Natural killer cell treated with Interleukin-12 subunit alpha and Interleukin-12 subunit beta and Interleukin-15 and Interleukin-18, amount 100 ng/mL, for 72 hours (primary cell): ENCODE measurements at places on chromosomes 3 and 15.

DNA sequence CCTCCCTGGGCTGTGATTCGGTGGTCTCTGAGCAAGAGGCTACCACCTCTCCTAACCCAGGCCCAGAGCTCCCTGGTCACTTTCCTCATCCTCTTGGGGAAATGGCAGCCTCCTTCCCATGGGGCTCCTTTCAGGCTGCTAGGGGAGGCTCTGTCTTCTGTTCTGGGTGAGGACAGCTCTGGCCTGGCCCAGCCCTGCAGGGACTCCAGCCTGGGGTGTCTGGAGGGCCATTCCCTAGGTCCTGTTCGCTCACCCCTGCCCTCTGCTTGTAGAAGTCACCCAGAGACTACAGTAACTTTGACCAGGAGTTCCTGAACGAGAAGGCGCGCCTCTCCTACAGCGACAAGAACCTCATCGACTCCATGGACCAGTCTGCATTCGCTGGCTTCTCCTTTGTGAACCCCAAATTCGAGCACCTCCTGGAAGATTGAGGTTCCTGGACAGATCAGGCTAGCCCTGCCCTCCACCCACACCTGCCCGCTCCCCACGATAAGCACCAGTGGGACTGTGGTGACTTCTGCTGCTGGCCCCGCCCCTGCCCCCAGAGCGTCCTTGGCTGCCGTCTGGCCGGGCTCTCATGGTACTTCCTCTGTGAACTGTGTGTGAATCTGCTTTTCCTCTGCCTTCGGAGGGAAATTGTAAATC is 30.9 kb downstream of the PRKCD start:
- no peak for DNase-seq

GRCh38 chr15:64942356-64942755 is 30.7 kb downstream of the ANKDD1A start:
- DNase-seq: no peak

DNA sequence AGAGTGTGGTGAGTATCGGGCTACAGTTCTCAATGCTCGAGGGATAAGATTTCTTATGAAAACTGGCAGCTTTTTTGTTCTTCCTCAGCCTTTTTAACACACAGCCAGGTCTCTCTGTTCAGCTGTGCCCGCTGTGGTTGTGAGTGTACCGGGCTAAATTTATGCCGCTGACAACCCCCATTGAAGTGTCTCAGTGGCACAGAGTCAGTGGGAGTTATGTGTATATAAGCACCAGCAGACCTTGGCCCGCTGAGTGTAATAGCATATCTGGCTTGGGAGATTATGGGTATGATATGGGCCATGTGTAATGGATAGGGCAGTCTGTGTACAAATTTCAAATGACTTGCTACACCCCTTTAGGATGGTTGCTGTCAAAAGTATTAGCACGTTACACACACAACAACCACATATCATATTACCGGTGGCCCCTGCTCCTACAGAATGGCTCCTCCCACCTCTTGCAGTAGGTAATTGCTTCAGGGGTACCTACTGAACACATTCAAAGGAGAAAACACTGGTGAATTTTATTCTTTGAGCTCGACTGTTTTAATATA is 26.9 kb upstream of the NR2F2 start:
- DNase-seq: no peak

DNA sequence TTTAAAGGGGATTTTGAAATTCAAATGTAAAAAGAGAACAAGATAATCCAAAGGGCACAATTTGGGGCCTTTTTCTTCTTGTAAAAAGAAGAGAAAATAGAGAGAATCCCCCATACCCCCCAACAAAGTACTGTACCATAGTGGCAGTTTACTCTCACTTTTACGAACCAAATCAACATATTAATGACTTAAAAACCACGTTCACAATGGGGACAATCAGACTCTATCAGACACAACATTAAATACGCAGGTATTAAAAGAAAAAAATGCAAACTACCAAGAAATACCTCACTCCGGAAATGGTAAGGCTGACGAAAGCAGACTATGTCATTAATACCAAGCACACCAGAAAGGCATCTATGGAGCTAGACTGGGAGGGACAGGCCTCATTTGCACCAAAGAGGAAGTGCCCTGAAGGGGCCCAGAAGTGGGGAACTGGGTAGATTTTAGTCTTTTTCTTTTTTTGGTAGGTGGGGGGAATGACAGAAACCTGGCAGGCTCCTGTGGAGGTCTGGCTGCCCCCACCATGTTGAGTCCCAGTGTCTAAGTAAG is 134.3 kb downstream of the TIGIT start:
- no peak for DNase-seq

DNA sequence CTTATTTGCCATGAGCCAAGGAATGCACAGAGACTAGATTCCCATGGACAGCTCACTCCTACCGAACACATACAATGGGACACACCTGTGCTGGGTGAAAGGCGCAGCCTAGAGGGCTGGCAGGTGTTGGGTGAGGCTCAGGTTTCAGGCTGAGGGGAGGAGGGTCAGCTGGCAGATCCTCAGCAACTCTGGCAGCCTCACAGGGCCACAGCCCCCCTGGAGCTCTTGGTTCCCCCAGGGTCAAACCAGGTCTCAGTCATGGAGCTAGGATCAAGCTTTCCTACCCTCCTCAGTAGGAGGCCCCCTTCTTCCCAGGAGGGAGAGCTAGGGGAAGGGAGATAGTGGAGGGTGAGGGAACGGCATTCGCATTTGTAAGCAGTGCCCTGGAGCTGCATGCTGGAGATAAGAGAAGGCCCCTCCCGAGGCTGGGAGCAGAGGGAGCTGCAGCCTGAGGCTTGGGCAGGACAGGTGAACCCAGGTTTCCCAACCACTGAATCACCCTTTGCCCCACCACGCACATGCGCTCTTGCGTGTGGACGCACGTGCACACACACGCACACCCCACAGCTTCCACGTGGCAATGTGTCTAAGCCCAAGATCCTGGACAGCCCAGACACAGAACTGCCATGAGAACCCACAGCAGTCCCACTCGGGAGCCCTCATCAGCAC is 26.3 kb upstream of the TFRC start:
- no peak for DNase-seq

GRCh38 chr3:95394286-95394685 is 1331.4 kb downstream of the NSUN3 start:
- DNase-seq: no peak
